LNCaP clone FGC (cell line): ENCODE measurements at places on chromosomes 2 and 18.

GRCh38 chr2:184780944-184781343 is 182.6 kb downstream of the ZNF804A start:
- no peak for DNase-seq

GRCh38 chr2:215685238-215685990 is 249.5 kb upstream of the FN1 start:
- no peak for DNase-seq

DNA sequence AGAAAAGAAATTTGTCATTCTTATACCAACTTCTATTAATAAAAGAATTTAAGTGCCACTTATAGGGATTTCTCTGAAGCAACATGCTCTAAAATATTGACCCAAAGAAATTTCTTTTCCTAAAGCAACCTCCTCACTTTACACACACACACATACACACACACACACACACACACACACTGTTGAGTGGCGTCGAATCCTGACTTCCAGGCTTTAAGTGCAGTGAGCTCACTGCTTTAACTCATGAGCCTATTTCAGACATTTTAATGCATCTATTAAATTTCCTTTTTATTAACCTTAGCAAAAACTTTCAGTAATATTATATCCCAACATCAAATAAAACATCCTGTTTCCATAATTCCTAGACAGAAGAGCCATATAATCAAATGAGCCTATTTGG is 229.1 kb upstream of the ACVR2A start:
- no peak for DNase-seq

- DNase-seq, result no peak
Observed at GRCh38 chr2:179031731-179032408, 18.1 kb downstream of the CCDC141 start.

DNA sequence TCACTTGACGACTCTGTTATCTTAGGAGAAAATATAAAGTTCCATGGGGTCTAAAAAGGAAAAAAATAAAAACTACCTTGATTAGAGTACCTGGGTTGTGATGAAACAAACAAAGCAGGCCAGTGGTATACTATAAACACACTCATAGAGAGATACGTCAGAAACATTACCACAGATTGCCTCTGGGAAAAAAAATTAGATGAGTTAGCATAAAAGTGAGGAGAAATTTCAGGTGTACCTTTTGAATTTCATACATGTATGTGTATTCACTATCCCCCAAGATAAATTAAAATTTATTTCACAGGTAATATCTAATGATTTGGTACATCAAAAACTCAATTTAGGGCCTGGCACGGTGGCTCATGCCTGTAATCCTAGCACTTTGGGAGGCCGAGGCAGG is 18.2 kb downstream of the WDR33 start:
- no peak for DNase-seq
